Right renal pelvis (tissue), 4 donors: ENCODE measurements at places on chromosomes 6 and 20. TPM values are rescaled to one million over a fixed set of nuclear protein-coding genes. Genes with fewer than 3 reads are reported as not detected.

- DNase-seq, result no peak
These were observed 269.6 kb downstream of the ARID1B start for GRCh38 chr6:157046776-157047175.

DNA sequence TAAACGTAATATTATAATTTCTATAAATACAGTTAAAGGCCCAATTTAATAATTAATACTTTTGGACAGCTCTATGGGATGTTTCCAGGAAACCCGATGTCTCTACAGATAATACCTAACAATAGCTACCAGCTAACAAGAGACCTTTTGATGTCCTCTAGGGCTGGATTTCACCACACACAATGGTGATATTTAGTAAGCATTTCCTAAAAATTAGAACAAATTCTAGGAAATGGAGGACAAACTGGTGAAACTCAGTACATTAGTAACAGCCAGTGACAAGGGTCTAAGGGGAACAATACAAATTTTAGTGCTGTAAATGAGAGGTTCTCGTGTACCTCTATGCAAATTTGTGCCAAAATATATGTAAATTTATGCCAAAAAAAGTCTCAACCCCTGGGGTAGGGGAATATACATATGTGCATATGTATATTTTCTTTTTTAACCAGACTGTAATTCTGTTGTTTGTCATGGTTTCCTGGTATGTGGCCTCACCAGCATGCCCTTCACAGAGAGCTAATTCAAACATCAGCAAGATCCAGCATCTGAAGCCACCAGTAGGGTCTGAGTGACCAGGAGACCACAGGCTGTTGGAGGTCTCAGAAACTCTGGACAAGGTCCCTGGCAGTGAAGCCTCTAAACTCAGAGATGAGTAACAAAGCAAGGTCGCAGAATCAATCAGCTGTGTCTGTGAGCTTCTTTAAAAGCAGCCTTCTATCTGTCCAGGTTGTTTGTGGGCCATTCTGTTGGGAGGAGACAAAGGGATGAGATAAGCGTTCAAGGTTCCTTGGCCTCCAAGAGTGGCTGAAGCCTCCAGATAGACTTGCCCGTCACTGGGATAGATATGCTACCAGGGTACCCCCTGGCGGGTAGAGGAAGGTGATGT, 235.1 kb upstream of the RREB1 start:
- DNase-seq, result no peak

- no peak for DNase-seq
These were observed 112.7 kb upstream of the CLDN20 start for GRCh38 chr6:155150967-155151671.

DNA sequence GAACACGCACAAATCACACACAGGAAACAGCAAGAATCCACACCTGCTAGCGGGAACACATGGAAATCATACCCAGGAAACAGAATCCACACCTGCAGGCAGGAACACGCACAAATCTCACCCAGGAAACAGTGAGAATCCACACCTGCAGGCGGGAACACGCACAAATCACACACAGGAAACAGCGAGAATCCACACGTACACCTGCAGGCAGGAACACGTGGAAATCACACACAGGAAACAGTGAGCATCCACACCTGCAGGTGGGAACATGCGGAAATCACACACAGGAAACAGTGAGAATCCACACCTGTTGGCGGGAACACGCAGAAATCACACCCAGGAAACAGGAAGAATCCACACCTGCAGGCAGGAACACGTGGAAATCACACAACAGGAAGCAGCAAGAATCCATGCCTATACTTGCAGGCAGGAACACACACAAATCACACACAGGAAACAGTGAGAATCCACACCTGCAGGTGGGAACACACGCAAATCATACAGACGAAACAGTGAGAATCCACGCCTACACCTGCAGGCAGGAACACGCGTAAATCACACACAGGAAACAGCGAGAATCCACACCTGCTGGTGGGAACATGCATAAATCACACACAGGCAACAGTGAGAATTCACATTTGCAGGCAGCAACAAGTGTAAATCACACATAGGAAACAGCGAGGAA, 108.6 kb downstream of the DLL1 start:
- no peak for DNase-seq

DNA sequence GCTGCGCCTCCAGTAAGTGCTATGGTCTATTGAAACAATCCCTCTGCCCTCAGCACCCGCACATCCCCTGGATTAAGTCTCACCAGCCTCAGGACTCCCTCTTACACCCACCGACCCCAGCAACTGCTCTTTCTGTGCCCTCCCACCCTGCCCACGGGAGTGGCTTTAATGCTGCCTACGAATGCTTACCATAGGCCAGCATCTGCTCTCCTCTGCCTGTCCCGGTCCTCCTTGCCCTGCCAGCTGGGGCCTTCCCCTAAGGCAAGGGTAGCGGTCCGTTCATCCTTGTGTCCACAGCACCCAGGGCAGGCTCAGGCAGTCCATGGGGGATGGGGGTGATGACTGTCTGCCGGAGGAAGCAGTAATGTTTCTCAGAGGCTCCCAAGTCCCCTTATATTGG, 4.1 kb downstream of the EBF4 start:
- DNase-seq, result no peak

- no peak for DNase-seq
These were observed 19.1 kb upstream of the IRF4 start for GRCh38 chr6:372336-372911.

GRCh38 chr6:167946604-167947003, 50.9 kb upstream of the KIF25 start:
- DNase-seq, result no peak

DNA sequence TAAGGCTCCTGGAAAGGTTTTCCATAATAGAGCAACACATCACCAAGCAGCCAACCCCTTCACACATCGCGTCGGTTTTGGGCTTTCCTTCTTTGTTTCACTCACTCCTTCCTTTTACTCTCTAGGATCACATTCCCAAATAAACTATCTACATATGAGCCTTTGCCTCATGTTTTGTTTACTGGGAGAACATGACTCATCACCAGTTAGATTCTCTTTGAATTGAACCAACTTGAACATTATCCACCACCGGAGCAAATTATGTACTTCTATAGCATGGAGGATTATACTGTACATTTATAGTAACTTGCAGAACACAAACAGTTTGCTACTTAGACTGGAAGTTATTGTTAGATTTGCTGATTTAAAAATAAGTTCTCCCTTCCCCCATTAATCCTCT, 41.0 kb downstream of the SAMD5 start:
- DNase-seq, result no peak

DNA sequence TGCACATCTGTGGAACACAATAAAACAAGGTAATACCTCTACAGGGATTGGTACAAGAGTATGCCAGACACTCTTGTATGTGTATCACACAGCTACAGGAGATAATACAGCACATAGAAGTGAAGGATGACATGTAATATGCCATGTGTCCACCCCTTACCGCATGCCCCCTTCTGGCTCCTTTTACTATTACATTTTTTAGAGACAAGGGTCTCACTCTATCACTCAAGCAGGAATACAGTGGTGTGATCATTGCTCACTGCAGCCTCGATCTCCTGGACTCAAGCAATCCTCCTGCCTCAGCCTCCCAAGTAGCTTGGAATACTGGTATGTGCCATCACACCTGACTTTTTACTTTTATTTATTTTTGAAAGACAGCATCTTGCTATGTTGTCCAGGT, 4.2 kb upstream of the NCR3 start:
- no peak for DNase-seq

GRCh38 chr6:106102034-106102433, 15.9 kb downstream of the PRDM1 start:
- DNase-seq, result no peak

Gene LGSN
- polyA plus RNA-seq, result 1.3 TPM

Gene FGD2
- polyA plus RNA-seq, result 1.6 TPM

Gene XKR7
- 0.39 TPM for polyA plus RNA-seq

Gene TRIM31
- not detected for polyA plus RNA-seq
